ENCODE measurements at places on chromosomes 12 and 14.
A peak's percentile ranks its signal among the peaks of the same experiment; 100 is the strongest.

DNA sequence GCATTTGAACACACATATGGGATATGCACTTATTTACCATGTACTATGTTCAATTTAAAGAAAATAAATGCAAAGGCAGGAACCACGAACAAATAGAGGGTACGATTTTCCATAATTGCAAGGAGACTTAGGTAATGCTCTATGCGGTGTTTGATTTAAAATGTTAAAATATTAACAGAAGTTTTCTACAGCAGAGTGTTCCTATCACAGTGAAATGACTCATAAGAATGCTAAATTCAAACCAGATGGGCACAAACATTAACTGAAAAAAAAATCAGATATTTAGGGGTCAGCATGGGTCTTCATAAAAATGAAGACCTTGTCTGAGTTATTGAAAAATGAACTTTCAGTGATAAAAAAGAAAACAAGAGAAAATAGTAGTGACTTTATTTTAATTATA, 65.4 kb downstream of the LLPH start:
- DNase-seq = no peak

DNA sequence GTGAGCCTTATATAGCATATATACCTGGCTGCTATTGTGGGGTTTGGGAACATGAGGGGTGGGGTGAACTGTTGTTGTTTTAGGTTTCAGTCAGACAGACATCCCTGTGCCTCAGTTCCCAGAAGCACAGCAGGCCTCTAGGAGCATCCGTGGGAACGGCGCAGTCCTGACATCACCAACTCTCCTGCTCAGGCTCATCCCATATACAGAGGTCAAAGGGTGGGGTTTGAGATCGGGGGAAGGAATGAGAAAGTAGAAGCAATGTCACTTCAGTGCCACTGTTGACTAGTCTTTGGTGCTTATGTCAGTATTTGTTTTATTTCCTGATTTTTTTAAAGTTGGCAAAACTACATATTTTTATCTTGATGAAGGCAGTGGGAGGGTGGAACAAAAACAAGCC, 43.1 kb upstream of the A2ML1 start:
- DNase-seq = no peak

DNA sequence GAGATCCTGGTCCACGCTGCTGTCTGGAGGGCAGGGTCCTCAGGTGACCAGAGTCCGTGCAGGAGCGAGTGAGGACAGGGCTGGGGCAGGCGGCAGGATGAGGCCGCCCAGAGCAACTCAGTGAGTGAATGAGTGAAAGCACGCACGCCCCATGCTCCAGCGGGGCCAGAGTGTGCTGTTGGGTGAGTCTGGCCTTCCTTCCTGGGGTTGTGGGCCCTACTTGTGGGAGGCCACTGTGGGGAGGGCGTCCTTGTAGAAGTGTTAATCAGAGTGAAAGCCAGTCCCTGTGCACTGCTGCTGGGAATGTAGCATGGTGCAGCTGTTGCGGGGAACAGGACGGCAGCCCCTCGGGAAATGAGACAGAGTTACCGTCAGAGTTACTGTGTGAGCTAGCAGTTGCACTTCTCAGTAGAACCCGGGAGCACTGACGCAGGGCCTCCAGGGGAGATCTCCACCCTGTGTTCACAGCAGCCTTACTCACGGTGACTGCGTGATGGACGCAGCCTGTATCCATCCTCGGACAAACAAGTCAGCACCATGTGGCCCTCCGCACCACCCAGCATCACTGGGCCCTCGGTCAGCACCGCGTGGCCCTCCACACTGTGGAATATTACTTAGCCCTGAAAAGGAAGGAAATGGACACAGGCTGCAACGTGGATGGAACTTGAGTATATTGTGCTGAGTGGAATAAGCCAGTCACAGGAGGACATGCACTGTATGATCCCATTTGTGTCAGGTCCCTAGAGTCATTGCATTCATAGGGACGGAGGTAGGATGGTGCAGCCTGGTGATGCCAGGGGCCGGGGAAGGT, 22.1 kb downstream of the PACS2 start:
- no peak for DNase-seq

- DNase-seq = peak; percentile 83
Measured at GRCh38 chr12:108374596-108375320, 35.6 kb upstream of the CMKLR1 start.

GRCh38 chr12:4118017-4118510, 155.5 kb upstream of the CCND2 start:
- DNase-seq = no peak

DNA sequence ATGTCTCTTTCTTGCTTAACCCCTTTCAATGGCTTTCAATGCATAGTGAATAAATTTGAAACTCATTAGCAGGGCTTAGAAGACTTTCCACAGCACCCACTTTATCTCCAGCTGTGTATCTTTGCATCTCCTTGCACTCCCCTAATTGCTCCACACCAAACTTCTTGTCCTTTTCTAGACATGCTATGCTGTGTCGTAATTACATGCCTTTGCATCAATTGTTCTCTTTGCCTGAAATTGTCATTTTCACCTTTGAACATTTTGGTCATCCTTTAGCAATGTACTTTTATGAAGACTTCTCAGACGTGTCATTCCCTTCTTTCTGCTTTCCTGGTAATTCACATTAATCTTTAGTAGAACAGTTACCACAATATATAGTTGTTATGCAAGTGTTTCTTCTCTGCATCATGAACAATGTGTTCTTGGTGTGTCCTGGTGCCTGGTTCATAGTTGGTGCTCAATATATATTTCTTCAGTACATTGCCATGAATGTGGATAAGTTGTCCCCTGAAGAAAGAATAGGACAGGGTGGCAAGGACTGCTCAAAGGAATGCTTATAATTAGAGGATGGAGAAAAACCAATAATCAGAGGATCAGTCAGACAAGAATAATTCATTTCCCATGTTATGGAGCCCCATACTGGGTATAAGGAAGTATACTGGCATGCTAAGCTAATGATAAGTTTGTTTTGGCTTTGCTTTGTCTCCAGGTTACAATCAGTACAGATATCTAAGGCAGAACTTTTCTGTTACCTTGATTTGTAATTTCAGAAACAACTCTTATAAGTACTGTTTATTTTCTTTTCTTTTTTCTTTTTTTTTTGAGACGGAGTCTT, 27.2 kb downstream of the ARF6 start:
- DNase-seq = no peak

GRCh38 chr12:42976122-42976521, 386.6 kb upstream of the PRICKLE1 start:
- no peak for DNase-seq

DNA sequence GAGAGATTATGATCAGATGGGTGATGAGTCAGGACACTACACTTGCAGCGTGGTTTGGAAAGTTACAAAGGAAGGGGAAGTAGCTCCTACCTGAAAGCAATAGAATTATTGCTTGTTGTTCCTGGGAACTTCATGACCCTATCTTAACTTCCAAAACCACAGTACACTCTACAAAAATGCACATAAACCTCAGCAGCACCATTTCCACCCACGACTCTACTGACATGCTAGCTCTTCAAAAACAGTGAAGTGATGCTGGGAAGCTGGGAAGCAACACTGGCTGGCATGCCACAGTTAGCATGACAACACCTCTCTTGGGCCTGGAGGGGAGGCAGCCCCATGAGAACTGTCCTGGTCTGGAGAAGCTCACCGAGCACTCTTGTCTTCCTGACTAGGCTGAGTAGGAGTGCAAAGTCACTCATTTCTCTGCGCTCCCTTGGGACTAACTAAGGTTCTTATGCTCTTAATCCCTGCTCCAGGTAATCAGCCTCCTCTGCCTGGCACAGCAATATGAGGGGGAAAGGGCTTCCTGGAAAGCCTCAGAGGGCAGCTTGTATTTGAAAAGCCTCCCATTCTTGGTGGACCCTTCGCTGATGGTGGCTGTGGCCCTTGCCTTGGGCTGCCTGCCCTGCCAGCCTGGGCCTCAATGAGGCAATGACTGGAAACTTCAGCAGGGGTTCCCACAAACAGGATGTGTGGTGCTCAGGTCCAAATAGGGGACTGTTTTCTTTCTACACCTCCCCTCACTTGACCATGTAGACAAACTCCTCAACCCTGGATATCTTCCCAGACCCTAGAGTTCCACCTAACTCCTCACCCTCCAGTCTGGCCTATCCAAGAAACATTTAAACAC, 1.2 kb downstream of the KRT3 start:
- no peak for DNase-seq

Data from posterior cingulate gyrus (tissue), 11 donors.